Regular cardiac myocyte (primary cell): ENCODE measurements at places on chromosomes 12 and 14. TPM values are rescaled to one million over a fixed set of nuclear protein-coding genes. Genes with fewer than 3 reads are reported as not detected.

The SIX6 gene
- not detected in 2 replicates for total RNA-seq

The CBLN3 gene
- 1.5 and 5.9 TPM in 2 replicates for total RNA-seq

The VDR gene
- total RNA-seq: 3.8 and 6.2 TPM in 2 replicates

The TAS2R30 gene
- 2.7 and 4.2 TPM in 2 replicates for total RNA-seq

The MYH6 gene
- total RNA-seq: not detected in 2 replicates

The TAMALIN gene
- total RNA-seq: 2.7 and 9.0 TPM in 2 replicates

The KRT79 gene
- total RNA-seq: under 0.01 TPM in 1 of 2 replicates, not detected in the other

The KRT72 gene
- not detected in 2 replicates for total RNA-seq

The CLEC4D gene
- not detected in 2 replicates for total RNA-seq

The OLR1 gene
- 1.2 and 1.4 TPM in 2 replicates for total RNA-seq

The TDRD9 gene
- total RNA-seq: 0.58 and 2.5 TPM in 2 replicates

The ZBTB39 gene
- 2.5 and 3.8 TPM in 2 replicates for total RNA-seq

The CCDC38 gene
- total RNA-seq: under 0.01 TPM in 2 replicates

The TNFAIP2 gene
- total RNA-seq: 43.5 and 72.4 TPM in 2 replicates

The NPFF gene
- not detected in 2 replicates for total RNA-seq

The NANOG gene
- not detected in 2 replicates for total RNA-seq

The ASIC1 gene
- 0.58 and 0.85 TPM in 2 replicates for total RNA-seq

The ST8SIA1 gene
- total RNA-seq: under 0.01 and 0.28 TPM in 2 replicates

The TCP11L2 gene
- 16.5 and 45.4 TPM in 2 replicates for total RNA-seq

The GNB3 gene
- 1.4 and 2.5 TPM in 2 replicates for total RNA-seq

The RERGL gene
- 0.28 and 0.38 TPM in 2 replicates for total RNA-seq

The NRXN3 gene
- 1.3 and 3.7 TPM in 2 replicates for total RNA-seq

The MGAT4C gene
- under 0.01 TPM in 2 replicates for total RNA-seq

The ANKRD33 gene
- total RNA-seq: under 0.01 and 0.38 TPM in 2 replicates

The KCNC2 gene
- not detected in 2 replicates for total RNA-seq

The DEGS2 gene
- under 0.01 and 0.28 TPM in 2 replicates for total RNA-seq

The TAS2R9 gene
- total RNA-seq: not detected in 2 replicates
